ENCODE measurements at places on chromosomes 3 and 15.
A peak's percentile ranks its signal among the peaks of the same experiment; 100 is the strongest.

- no peak for DNase-seq
Measured at GRCh38 chr3:6168256-6168655, 692.7 kb upstream of the GRM7 start.

GRCh38 chr3:14950274-14950673 is 2.9 kb downstream of the NR2C2 start:
- no peak for DNase-seq

DNA sequence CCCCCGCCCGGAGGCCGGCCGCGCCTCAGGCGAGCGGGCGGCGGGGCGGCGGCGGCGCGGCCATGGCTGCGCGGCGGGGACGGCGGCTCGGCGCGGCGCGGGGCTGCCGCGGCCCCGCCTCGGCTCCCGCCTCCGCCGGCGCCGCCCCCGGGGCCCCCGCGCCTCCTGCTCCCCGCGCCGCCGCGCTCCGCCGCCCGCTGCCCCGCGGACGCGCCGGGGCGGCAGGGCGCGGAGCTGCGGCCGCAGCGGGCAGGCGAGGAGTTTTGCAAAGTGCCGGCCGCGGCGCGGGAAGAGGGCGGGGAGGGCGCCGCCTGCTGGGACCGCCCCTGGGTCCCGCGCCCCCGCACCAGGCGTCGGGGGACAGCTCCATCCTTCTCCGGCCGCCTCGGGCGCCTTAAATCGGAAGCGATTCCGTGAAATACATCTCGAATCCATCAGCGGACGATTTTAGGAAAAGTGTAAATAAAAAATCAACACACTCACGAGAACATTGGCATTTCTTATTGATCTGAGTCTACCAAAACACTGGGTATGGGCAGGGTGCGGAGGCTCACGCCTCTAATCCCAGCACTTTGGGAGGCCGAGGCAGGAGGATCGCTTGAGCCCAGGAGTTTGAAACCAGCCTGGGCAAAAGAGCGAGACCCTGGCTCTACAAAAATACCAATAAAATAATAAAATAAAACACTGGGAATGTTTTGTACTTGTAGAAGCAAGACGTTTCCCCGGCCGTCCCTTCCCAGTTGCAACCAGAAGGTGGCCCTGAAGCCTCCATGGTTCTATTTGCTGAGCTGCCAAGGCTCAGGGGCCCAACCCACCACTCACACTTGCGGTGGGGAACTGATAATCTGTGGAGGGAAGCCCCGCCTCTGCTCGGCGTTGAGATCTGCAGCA is 136.9 kb downstream of the NUP210 start:
- DNase-seq: no peak

- no peak for DNase-seq
Measured at GRCh38 chr15:34628577-34629152, 45.2 kb upstream of the GOLGA8B start.

GRCh38 chr3:138653567-138653966 is 45.0 kb downstream of the FAIM start:
- DNase-seq: no peak

- no peak for DNase-seq
Measured at GRCh38 chr3:81198756-81199155, 562.7 kb downstream of the GBE1 start.

DNA sequence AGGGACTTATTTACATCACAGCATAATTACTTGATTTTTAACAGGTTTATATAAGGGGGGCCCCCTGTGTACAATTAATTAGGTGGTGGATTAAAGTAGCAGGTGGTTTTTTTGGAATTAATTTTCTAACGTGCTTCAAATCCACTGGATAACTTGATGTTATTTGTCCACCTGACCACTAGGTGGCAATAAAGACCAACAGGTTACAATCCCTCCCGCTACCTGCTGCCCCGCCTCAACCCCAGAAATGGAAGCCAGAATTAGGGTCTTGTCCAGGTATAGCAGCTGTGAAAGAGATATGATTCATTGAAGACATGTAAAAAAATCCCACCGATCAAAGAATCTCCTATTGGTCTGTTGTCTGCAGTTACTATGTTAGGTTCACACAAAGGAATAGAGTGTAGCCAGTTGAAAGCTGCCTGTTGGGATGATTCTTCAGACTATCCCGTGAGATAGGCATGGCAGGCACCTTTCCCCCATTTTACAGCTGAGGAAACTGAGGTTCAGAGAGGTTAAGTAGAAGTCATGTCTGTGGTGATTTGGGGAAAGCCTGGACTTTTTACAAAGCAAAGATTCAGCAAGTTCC is 44.0 kb downstream of the MFSD1 start:
- DNase-seq: peak; percentile 1

- no peak for DNase-seq
Measured at GRCh38 chr3:61530355-61530754, 31.0 kb upstream of the PTPRG start.

DNA sequence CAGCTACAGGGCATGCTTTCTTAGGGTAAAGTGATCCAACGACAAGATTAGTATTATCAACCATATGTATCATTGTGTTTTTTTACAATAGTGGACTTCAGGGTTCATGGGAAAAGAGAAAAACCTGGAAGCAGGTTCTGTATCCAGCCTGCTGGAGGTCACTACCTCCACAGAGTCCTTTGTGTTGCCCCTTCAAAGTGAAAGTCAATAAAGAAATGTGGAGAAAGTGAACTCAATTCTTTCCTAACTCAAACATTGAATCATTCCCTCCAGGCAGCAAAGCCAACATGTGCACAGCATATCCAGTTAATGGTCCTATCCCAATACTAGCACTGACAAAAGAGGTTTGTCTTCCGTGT is 45.4 kb downstream of the FGF7 start:
- DNase-seq: no peak

DNA sequence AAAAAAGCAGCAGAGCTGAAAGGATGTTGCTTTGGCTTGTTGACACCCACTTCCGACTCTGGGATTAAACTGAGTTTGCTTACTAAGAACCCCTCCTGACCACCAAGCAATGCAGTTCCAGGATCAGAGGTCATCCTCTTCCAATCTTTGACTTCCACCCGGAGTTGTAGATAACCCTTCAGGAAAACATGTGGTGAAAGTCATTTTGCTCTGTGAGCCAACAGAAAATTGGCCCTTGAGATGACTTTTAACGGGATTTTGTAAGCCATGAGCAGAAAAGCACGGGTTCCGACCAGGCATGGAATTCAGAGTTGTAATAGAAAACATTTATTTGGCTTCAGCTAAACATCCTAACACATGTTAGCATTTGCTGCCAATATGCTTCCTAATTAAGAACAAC is 171.6 kb upstream of the NR2F2 start:
- DNase-seq: no peak

- no peak for DNase-seq
Measured at GRCh38 chr15:42042602-42043400, 22.0 kb upstream of the PLA2G4E start.

DNA sequence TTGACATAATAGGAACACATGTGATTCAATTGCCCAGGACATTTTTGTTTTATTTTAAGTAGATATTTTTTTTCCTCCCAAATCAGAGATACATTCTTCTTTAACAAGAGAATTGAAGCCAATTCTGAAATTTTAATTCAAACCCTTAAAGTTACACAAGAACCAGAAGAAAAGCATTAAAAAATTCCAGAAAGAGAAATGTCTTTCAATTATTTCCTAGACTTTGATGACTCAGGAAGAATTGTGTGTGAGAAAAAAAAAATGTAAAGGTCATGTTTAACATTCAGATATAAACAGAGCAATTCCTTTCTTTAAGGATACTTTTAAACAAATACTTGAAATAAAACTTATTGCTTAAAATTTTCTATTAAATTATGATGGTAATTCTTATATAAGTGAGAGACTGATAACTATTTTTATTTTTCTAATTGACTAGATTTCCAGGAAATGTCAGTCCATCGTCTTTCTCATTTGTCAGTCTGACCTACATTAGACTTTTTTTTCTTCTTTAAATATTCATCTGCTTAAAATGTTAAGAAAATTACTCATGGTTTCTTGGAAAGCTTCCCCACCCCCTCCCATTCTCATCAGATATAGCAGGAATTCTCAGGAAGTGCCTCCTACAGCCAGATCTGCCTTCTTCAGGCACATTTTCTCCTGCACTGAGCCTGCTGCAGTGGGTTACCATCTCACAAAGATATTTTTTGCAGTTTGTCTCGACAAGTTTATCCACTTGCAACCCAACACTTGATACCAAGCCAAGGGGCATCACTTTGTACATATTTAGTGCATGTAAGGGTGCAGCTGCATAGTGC is 261.8 kb upstream of the CBLB start:
- peak; percentile 40 for DNase-seq

- no peak for DNase-seq
Measured at GRCh38 chr3:156902916-156903315, 76.8 kb downstream of the LEKR1 start.

GRCh38 chr15:62337934-62338333 is 172.8 kb upstream of the C2CD4B start:
- no peak for DNase-seq

DNA sequence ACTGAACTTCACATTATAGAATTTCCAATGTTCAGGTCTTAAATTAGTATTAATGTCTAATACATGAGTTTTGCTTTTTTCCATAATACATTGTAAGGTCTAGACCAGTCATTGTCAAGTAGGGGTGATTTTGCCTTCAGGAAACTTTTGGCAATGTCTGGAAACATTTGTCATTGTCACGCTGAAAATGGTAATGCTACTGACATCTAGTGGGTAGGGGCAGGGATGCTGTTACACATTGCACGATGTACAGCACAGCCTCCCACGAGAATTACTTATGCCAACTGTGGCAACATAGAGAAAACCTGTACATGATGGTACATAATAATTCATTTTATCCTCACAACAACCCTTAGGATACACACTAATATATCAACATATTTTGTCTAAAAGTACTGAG is 384.1 kb downstream of the CADM2 start:
- DNase-seq: no peak
